ENCODE measurements at places on chromosomes 7 and 10.

- DNase-seq, result no peak
These were observed 751.5 kb downstream of the AUTS2 start for GRCh38 chr7:70349819-70350218.

DNA sequence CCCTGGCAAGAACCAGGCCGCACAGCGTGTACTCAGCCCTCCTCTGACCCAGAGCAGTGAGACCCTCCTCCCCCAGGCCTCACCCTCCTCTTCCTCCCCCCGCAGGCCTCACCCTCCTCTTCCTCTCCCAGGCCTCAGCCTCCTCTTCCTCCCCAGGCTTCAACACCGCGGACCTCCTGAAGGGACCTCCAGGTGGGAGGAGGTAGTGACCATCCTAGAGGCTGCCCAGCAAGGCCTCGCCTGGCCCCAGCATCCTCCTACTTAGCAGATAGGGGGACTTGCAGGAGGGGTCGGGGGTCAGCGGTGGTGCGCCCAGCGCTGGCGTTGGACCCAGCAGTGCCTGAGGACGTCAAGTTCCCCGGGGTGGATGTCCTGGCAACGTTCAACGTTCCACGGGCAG is 270.8 kb downstream of the ELFN1 start:
- DNase-seq, result no peak

DNA sequence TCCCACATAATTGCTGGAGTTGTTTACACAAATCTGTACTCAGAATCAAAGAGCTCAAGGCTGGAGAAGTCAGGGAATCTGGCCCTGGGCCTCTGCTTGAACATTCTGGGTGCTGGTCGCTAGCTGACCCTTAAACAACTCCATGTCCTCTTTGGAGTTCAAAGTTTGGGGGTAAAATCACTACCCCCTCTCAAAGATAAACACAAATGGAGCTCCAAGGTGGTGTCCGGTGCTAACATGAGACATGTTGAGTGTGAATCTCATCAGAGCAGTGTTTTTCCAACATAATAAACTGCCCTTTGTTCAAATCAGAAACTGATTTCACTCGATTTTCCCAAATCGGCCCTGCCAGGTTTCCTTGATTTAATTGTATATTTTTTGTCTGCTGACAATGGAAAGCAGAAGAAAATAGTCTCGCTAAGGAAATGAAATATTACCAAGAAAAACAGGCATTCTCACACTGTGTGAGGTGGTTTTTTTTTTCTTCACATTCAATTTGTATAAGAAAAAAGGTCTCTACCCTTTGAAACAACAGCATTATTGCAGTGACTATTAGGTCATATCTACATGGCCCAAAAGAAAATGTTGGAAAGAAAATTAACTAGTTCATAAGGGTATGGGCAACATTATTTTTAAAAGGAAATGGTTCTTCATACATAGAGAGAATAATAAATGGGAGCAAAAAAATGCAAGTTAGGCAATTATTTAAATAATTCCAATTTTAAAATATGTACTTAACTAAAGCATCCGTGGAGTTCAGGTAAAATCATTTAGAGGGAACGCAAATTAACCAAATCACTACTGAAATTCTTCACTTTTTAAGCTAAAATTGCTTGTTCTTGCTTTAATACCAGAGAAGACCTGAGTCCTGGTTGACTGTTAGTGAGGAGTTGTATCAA is 56.1 kb upstream of the CAPZA2 start:
- no peak for DNase-seq

- DNase-seq, result no peak
These were observed at the start of gene ADAM8 for GRCh38 chr10:133276435-133277201. TSS of gene ADAM8 (minus strand) at chr10:133276868. CDS start at chr10:133276817, 51 bp downstream.

GRCh38 chr7:111633878-111634277 is 71.6 kb upstream of the IMMP2L start:
- no peak for DNase-seq

GRCh38 chr10:110360857-110361474 is 56.2 kb upstream of the SMNDC1 start:
- DNase-seq, result no peak

- no peak for DNase-seq
These were observed 244.7 kb downstream of the PTEN start for GRCh38 chr10:88108115-88108610.

- no peak for DNase-seq
These were observed 24.4 kb upstream of the VSIR start for GRCh38 chr10:71797533-71798307.

- DNase-seq, result no peak
These were observed 65.2 kb upstream of the TM9SF3 start for GRCh38 chr10:96651998-96652431.

GRCh38 chr7:98831641-98832221 is 38.1 kb downstream of the TMEM130 start:
- no peak for DNase-seq

- no peak for DNase-seq
These were observed 25.4 kb upstream of the EXOC6 start for GRCh38 chr10:92822964-92823363.

- DNase-seq, result no peak
These were observed 98.1 kb downstream of the GPR37 start for GRCh38 chr7:124667312-124668153.

DNA sequence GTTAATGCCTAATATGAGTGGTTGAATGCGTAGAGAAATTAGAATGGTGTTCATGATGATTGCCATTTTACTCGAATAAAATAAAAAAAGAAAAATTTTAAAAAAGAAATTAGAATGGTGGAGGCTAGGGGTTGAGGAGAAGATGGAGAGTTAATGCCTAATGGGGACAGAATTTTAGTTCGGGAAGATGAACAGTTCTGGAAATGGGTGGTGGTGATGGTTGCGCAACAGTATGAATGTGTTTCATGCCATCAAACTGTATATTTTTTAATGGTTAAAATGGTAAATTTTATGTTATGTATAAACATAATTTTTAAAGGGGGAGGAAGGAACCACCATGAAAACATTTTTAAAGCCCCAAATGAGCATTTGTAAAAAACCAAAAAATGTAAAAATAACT is 140.1 kb upstream of the AGK start:
- no peak for DNase-seq

GRCh38 chr10:101774589-101775272 is 1.2 kb downstream of the FGF8 start:
- no peak for DNase-seq

GRCh38 chr10:77716458-77717317 is 79.1 kb upstream of the KCNMA1 start:
- DNase-seq, result no peak

GRCh38 chr7:5677538-5678294 is 103.7 kb downstream of the RNF216 start:
- DNase-seq, result no peak

GRCh38 chr7:17069146-17069545 is 187.4 kb upstream of the AGR3 start:
- DNase-seq, result no peak

DNA sequence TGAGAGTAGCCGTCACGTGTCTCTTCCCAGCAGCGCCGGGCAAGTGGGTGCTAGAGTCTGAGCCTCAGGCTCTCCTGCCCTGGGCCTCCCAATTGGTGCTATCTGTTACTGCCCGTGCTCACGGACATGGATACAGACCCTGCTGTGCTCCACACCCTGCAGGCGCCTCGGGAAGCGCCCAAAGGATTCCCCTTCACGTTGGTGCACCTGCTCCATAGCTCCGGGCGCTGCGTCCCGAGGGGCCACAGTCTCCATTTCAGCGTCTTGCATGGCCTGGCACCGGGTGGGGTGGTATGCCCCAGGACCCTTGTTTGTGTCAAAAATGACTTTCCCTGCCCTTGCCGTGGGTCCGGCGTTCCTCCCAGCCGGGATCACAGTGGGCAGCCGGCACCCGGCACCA is 13.8 kb upstream of the ZNF212 start:
- DNase-seq, result no peak

All from D721Med (cell line).